Stimulated activated CD8-positive, alpha-beta memory T cell treated with anti-CD3 and anti-CD28 coated beads, Interleukin-4, amount 100 ng/mL, for 1 hour (primary cell): ENCODE measurements at places on chromosomes 6 and 20.

DNA sequence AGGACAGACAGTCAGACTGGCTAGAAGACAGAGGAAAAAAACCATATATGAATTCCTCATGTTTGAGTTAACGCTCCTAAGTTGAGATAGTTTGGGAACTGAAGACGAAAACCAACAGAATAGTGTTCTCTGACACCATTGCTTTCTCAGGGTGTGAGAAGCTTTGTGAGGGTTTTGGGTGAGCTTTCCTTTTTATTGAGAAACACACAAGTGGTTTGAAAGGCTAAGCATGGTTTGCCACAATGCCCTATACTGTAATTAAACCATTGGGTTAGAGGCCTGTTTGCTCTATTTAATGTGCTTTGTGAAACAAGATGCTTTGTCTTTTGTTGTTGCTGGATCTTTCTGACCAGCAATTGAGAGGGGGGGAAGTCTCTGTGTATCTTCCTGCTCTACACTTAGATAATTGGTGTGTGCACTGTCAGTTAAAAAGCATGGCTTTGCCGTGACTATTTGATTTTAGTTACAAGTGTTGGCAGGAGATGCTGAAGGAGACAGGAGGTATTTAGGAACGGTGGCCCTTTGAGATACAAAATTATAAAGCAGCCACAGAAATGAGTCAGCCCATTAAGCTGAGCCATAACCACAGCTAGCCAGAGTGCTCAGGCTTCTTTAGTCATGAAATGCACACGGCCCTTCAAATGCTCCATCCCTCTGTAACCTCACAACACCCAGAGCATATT is 273.0 kb upstream of the PREP start:
- no peak for DNase-seq

DNA sequence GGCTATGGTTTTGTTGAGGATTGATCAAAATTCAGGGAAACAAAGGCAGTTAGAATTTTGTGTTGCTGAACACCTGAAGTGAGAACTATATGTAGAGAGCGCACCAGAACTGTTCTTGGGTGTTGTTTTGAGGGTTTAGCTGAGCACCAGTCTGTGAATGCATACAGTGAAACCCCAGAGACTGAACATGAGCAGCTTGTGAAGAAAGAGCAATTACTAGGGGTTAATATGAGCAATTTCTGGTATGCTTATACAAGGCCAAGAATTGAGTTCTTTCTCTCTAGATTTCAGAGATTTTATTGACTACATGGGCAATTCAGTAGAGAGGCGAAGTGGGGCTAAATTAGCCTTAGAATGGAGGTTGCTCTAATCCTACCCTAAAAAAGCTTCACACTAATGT is 93.9 kb downstream of the CD2AP start:
- no peak for DNase-seq

- DNase-seq = no peak
Measured at GRCh38 chr20:25191051-25191450, 4.5 kb upstream of the ENTPD6 start.

- DNase-seq = no peak
Measured at GRCh38 chr20:20454850-20455627, 87.1 kb downstream of the INSM1 start.

- no peak for DNase-seq
Measured at GRCh38 chr6:27492631-27493190, 19.8 kb upstream of the ZNF184 start.

GRCh38 chr6:115675443-115675842 is 385.2 kb downstream of the FRK start:
- DNase-seq = no peak

- DNase-seq = no peak
Measured at GRCh38 chr6:67112120-67112519, 1405.1 kb upstream of the EYS start.

GRCh38 chr6:72560721-72561593 is 60.9 kb upstream of the KCNQ5 start:
- DNase-seq = no peak

- DNase-seq = no peak
Measured at GRCh38 chr6:73152556-73152955, 72.7 kb downstream of the KHDC1L start.
